ENCODE measurements at places on chromosomes 11 and 22.
A peak's percentile ranks its signal among the peaks of the same experiment; 100 is the strongest.

DNA sequence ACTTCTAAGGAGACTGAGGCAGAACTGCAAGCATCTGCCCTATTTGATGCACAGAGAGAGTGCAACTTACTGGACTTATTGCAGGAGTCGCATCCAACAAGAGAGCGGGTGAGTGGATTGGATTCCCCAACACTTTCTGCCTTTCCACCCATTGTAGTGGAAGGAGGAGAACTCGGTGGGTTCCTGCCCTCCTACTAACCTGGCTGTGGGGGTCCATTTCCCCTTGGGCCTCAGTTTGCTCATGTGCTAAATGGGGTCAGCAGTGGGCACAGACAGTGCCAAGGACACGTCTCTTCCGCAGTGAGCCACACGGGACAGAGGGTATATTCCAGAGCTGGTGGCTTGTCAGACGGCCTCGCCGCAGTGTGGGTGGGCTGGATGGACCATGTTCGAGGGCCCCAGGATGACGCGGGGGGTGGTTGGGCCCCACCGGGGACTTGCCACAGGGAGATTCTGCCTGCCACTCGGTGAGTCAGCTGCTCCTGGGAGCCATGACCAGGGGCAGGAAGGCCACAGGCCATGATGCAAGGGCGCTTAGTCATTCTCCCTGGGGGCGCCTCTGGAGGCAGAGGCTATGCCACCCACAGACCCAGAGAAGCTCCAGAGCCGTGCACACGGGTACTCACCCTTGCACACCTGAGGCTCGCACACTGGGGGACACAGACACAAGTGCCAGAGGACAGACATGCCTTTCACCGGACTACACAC, 8.2 kb downstream of the ALX4 start:
- DNase-seq: no peak

GRCh38 chr22:38943201-38943600, 14.2 kb upstream of the APOBEC3A start:
- DNase-seq: no peak

DNA sequence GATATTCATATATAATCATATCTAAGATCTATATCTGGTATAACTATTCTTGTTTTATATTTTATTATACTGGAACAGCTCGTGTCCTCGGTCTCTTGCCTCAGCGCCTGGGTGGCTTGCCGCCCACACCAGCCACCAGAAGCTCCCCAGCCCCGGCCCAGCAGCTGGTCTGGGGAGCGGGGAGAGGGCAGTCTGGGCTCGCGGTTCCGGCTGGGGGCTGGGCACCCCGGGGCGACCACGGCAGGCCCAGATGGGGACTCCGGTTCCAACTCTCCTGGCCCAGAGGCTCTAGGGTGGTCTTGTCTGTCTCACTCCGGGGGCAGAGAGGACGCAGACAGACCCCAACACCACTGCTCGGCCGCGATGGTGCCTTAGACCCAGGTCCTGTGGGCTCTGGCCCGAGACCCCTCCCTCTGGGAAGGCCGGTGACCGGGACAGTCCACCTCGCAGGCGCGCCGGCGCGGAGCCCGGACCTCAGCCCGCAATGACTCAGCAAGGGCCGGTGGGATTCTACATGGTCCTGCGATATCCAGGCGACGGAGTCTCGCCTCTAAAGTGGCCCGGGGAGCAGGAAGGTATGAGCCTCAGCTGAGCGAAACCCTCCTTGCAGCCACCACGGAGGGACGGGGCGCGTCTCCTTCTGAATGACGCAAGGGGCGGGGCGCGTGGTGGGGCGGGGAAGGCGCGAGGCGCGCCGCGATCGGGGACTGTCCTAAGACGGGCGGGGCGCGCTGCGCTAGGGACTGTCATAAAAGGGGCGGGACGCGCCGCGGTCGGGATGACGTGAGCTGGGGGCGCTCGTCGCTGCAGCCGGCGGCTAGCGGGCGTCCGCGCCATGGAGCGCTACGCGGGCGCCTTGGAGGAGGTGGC, at the start of gene DGCR6:
Gene DGCR6, plus strand, starts transcription at position 781 of the 870 bp plus-strand sequence. Its CDS starts 55 bp downstream, at position 836.
- DNase-seq: no peak

GRCh38 chr11:118060081-118060661, 16.7 kb upstream of the TMPRSS4 start:
- no peak for DNase-seq

- DNase-seq: peak; percentile 75
Measured at GRCh38 chr11:76903325-76903724, 42.6 kb downstream of the ACER3 start.

DNA sequence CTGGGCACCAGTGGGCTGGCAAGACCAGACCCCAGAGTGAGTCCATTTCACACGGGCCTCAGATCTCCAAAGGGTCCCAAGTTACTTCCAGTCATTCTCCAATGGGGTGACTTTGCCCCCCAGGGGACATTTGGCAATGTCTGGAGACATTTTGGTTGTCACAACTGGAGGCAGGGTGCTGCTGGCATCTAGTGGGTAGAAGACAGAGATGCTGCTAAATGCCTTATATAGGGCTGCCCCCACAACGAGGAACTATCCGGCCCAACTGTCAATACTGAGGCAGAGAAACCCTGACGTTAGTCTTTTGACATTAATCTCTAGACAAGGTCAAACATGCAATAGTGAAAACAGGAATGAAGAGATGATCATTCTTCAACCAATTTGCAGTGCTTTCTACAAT, 6.4 kb downstream of the RTN4RL2 start:
- no peak for DNase-seq

GRCh38 chr11:111886844-111887243, 7.5 kb downstream of the CFAP68 start:
- no peak for DNase-seq

DNA sequence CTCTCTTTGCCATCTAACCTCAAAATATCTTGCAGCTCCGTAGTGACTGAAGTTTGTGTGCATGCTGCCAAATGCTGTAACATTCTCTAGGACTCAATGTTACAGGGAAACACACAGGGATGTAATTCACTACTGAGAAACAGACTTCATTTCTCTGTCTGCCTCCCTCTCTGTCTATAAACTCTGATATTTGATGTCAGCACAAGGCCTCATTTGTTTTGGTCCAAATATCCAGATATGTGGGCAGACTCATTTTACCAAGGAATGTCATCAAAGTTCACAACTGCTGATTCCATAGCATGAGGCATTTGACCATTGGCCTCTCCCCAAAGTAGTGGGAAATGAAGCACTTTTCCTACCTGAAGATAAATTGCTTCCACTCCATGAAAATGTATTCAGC, 2.5 kb upstream of the PRRG4 start:
- no peak for DNase-seq

- DNase-seq: peak; percentile 20
Measured at GRCh38 chr11:112334381-112334780, 73.7 kb upstream of the PLET1 start.

DNA sequence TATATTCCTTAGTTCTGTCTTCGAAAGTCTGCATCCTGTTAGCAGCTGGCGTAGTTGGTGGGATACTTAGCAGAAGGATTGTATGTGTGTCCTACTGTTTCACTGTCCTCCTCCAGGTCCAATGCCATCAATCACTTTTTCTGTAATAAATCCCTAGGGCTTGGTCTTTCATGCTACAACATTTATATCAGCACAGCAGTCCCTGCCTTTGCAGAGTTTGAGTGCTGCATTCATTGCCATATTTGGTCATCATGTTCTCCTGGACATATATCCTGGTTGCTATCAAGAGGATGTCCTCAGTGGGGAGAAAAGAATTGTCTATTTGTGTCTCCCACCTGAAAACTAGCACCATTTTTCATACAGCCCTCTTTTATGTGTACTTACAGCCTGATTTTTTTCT, 67.0 kb downstream of the OR5AK2 start:
- DNase-seq: no peak

GRCh38 chr11:85021058-85021457, 606.1 kb downstream of the DLG2 start:
- no peak for DNase-seq

DNA sequence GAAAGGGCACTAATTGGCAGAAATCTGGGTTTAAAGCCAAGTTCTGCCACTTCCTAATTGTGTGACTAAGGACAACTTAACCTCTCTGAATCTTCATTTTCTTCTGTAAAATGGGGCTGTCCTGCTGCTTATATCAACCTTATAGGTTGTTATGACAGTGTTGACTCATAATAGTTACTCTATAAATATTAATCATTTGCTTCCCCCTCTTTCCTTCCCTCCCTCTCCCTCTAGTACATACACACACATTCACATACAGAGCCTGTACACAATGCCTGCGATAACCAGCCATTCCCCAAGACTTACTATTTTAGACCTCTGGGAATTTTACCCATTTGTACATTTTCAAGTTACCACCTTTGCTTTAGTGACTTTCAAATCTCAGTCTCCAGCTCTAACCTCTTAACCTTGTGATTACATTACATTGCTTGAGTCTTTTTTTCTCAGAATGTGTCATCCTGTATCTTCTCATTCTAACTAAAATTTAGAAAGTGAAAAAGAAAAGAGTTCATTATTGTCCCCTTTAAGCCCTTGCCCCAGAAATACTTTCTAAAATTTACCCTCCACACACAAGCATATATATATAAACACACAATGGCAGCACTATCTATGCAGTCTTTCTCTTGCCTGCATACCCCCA, 31.9 kb downstream of the GDPD4 start:
- DNase-seq: no peak

GRCh38 chr11:57530215-57530595, 349 bp downstream of the TIMM10 start:
- DNase-seq: no peak

DNA sequence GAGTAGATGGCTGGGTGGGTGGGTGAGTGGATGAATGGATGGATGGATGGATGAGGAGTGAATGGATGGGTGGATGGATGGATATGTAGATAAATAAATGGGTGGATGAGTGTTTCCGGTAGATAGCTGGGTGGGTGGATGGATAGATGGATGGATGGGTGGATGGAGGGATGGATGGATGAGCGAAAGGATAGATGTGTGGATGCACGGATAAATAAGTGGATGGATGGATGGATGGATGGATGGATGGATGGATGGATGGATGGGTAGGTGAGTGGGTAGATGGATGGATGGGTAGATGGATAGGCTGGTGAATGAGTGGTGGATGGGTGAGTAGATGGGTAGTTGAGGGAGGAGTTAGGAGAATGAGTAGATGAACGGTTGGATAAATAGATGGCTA, 349.3 kb downstream of the MN1 start:
- DNase-seq: no peak

DNA sequence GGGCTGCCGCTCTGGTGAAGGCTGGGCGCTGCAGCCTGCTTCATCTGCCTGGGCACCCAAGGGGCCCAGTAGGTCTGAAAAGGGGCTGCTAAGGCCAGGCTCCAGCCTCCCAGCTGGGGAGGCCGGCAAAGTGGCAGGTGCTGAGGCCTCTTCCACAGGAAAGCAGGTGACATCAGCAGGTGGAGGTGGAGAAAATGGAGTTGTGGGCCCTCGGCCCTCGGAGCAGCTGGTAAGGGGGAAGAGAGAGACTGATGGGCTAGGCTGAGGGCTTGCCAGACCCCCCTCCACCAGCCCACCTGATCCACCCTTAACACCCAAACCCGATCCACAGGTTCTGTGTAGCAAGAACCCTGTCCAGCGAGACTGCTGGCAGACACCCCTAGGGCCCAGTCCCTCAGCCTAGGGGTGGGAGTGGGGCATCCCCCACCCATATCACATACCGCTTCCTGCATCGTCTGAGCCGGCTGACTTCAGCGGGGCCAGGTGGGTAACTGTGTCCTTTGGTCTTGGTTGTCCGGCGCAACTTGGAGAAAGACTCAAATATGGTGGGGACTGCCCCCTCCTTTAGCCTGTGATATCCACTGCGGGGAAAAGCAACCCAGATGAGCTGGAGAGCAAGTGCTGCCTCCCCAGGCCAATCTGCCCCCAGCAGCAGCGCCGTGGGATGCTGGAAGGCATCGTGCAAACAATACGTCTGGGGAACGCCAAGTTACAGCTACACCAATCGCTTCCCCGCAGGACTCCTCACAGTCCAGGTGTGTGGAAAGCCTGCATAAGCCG, 1.5 kb downstream of the THAP7 start:
- no peak for DNase-seq

GRCh38 chr11:60155931-60156330, 27.0 kb downstream of the MS4A6A start:
- DNase-seq: no peak

DNA sequence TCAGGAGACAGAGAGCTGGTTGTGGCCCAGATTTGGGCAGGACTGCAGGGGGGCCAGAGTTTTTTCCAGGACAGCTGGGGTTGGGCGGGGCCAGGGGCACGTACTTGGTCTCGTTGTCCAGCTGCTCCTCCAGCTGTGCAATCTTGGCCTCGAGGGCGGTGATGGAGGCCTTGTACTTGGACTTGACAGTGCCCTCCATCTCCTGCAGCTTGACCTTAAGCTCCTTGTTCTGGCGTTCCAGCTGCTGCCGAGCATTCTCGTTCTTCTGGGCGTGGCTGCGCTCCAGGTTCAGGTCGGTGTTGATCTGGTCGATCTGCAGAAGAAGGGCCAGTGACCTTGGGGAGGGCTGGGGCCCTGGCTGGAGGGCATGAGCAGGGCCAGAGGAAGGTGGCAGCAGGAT, 32.1 kb downstream of the APOL1 start:
- DNase-seq: no peak

DNA sequence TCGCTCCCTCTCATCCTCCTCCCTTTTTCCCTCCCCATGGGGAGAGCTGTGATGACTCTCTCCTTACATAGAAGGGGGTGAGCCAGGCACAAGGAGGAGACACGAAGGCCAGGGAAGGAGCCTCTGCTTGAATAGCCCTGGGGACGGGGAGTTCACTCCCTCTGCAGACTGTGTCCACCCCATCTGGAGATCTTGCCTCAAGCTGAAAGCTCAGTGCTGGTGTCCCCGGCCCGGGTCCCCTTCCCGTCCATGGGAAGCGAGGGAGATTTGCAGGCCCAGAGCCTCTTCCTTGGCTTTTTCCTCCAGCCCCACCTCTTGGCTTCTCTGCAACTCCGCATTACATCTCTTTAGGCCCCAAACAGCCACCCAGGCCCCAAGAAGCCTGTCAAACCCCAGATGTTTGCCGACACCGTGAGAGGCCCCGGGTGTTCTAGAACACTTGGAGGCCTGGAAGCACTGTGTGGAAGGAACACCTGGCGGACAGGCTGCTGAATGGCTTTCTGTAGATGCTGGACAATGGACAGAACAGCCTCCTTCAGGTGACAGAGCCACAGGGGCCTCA, 32.3 kb downstream of the LINC01488 start:
- no peak for DNase-seq

DNA sequence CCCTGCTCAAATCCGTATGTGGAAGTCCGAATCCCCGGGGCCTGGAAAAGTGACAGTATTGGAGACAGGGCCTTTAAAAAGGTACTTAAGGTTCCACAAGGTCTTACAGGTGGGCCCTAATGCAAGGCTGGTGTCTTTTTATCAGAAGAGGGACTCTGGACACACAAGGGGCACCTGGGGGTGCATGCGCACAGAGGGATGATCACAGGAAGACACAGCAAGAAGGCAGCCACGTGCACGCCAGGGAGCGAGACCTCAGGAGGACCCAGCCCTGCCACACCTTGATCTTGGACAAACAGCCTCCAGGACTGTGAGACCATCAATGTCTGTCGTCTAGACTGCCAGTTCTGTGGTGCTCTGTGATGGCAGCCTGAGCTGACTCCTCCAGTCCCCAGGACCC, 96.5 kb downstream of the SHANK2 start:
- no peak for DNase-seq

- no peak for DNase-seq
Measured at GRCh38 chr22:39731881-39732555, 161.5 kb downstream of the CACNA1I start.

DNA sequence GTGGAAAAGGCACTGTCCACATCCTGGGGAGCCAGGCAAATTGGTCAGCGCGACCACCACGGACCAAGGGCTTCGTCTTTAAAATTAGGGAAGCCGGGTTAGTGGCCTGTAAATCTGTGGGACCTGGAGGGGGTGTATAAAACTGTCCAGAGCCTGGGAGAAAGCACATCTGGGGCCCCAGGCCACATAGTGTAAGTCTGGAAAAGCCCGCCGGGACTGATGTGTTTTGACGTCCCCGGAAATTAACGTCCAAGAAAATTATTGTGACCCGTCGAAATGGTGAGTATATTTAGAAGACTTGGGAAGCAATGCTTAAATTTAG, 4.2 kb upstream of the IGF2 start:
- no peak for DNase-seq
